ENCODE measurements at places on chromosomes 16 and 17.

GRCh38 chr17:19014628-19015215 is 10.2 kb upstream of the FAM83G start:
- no peak for DNase-seq

DNA sequence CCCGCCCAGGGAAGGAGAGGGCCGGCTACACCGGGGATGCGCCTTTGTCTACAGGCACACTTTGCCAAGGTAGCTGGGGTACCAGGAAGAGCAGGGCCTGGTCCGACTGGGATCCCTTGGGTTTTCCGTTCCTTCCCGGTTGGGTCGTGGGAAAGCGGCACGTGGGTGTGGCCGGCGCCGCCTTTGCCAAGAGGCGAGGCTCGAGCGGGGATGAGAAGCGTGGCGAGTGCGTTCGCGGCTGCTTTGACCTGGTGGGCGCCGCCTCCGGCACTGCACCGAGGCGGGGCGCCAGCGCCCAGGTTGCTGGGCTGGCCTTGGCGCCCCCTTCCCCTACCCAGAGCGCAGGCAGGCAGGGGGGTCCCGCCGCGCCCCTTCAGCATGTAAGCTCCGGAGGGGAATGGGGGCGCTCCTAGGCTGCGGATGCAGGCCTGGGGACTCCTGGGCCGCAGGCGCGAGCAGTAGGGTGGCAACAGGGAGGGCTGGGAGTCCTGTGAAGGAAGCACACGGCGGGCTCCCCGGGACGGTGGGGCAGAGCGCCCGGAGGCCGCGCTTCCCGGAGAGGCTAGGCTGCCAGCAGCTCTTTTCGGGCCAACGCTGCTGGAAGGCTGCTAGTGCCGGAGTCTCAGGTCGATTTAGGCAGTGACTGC is 2.0 kb downstream of the HAS3 start:
- DNase-seq, result no peak

- DNase-seq, result no peak
Observed at GRCh38 chr16:56266641-56267607, 75.6 kb downstream of the GNAO1 start.

DNA sequence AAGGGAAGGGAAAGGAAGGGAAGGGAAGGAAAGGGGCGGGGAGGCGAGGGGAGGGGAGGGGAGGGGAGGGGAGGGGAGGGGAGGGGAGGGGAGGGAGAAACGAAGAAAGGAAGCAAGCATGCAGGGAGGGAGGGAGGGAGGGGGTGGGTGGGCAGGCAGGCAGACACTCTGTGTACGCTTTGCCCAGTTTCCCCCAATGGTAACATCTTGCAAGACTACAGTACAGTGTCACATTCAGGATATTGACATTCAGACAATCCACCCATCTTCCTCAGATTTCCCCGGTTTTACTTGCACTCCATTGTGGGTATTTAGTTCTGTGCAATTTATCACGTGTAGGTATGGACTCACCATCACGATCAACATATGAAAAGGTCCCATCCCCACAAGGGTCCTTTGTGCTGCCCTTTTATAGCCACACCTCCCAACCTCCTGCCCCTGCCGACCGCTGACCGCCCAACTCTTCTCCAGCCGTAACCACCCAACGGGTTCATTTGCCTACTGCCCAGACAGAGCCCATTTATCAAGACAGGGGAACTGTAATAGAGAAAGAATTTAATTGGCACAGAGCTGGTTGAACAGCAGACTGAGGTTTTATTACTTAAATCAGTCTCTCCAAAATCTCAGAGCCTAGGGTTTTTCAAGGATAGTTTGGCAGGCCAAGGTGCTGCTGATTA is 91.4 kb upstream of the FA2H start:
- DNase-seq, result no peak

- no peak for DNase-seq
Observed at GRCh38 chr17:40479754-40480480, 21.5 kb downstream of the TNS4 start.

- no peak for DNase-seq
Observed at GRCh38 chr17:41326173-41327145, 10.9 kb upstream of the KRTAP17-1 start.

DNA sequence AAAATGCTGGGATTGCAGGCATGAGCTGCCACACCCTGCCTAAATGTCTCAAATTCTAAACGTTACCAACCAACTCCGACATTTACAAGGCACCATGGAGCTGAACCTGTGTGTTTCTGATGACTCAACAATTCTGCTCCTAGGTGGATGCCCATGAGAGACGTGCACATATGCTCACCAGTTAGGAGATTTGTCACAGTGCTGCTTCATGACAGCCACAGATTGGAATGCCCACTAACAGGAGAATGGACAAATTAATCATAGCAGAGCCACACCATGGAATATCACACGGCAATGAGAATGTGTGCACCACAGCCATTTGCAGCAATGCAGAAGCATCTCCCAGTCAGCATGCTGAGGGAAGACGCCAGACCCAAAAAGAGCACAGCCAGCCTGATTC is 8.0 kb upstream of the KCNG4 start:
- no peak for DNase-seq

- no peak for DNase-seq
Observed at GRCh38 chr17:31254654-31255053, 42.4 kb downstream of the OMG start.

DNA sequence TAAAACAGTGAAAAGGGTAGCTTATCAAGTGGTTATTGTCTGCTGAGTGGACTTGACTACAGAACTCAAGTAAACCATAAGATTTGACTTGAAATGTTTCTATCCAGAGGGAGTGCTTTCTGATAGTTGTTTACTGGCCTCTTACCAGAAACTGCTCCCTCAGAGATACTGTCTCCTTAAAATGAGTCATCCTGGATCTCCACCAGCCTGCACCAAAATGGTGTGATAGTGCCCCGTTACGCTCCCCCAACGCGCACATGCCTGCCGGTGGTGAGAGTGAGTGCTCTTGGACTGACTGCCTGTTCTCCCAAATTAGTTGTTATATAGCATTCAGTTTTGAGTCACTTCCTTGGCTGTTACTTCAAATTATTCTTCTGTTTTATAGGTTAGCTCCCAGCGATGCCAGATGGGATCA is 22.9 kb downstream of the PRCD start:
- no peak for DNase-seq

GRCh38 chr16:82882982-82883835 is 256.4 kb downstream of the CDH13 start:
- DNase-seq, result no peak

DNA sequence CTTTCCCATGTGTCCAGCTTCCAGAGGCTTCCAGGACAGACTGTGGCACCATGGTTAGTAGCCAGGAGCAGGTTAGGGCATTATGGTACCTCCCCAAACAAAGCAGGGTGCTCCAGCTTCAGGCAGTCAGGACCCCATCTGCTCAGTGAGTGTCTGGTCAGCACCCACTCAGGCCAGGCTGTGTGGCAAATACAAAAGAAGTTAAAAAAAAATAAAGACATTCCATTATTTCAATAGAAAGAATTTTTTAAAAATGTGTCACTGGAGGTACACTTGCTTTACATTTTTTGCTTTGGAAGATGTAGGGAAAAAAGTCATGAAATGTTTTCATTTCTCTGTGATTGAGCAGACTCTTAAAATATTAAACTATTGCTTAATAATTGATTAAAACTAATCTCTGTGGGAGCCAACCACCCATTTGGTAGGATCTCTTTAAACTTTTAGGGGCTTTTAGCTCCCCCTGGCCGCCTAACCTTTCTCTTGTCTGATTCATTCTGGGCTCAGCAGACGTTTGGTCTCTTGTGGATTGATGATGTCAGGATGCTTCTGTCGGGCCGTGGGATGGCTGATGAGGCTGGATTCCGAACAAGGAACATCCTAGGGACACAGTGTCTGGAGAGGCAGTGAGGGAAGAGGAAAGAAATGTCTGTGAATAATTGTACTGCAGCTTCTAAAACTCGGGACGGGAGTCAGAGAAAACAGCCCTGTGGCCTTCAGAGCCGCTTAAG is 28.4 kb upstream of the NPTX1 start:
- DNase-seq, result no peak

- DNase-seq, result no peak
Observed at GRCh38 chr16:28181515-28181914, 30.2 kb downstream of the XPO6 start.

GRCh38 chr16:50463581-50464324 is 84.4 kb upstream of the NKD1 start:
- DNase-seq, result no peak

- no peak for DNase-seq
Observed at GRCh38 chr16:89448656-89449055, 41.7 kb downstream of the ANKRD11 start.

GRCh38 chr16:89300976-89301360 is 83.5 kb downstream of the ZNF778 start:
- no peak for DNase-seq

GRCh38 chr17:13600475-13601321 is 1.0 kb downstream of the HS3ST3A1 start:
- no peak for DNase-seq
